SJSA1 (cell line): ENCODE measurements at places on chromosomes 16 and 17. TPM values are rescaled to one million over a fixed set of nuclear protein-coding genes. Genes with fewer than 3 reads are reported as not detected.

Gene PABPN1L
- not detected in 2 replicates for total RNA-seq

GRCh38 chr17:61555127-61555566, 35.9 kb downstream of the NACA2 start:
- H3K4me1 ChIP-seq, result peaks cover 6% of the 10 kb centered on the region; the same call in 1 of the 2 replicates
- H3K27me3 ChIP-seq, result no peaks in the 10 kb centered on the region; the same call in 1 of the 2 replicates
- no peak for DNase-seq
- no peak overlapping the region for H3K27ac ChIP-seq

GRCh38 chr17:48012151-48012520, 25.5 kb downstream of the COPZ2 start:
- no peak overlapping the region for H3K27ac ChIP-seq
- no peaks in the 10 kb centered on the region for H3K36me3 ChIP-seq
- H3K27me3 ChIP-seq, result no peaks in the 10 kb centered on the region
- H3K4me3 ChIP-seq, result peak overlapping the region; percentile 35
- peak; percentile 33 for DNase-seq

DNA sequence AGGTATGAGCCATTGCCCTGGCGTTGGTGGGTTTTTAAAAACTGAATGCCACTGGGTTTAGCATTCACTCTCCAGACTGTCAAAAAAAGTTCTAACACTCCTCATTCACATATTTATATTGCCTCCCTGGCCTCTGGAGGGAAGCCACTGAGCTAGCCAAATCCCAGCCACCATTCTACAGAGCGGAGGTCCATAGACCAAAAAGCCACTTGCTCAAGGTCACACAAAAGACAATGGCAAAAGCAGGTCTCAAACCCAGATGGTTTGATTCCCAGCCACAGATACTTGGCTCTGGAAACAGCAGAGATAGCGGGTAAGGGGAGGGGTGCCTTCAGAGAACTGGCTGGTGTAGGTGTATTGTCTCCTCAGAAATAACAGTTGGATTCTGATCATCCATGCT, 18.0 kb upstream of the CDIPT start:
- no peaks in the 10 kb centered on the region for H3K4me1 ChIP-seq
- DNase-seq, result no peak
- peaks cover 7% of the 10 kb centered on the region for H3K27me3 ChIP-seq
- no peak overlapping the region for H3K27ac ChIP-seq

GRCh38 chr17:82231562-82232321, 2.9 kb downstream of the SLC16A3 start:
- peaks cover 69% of the 10 kb centered on the region for H3K36me3 ChIP-seq
- no peaks in the 10 kb centered on the region for H3K27me3 ChIP-seq
- peak overlapping the region; percentile 98 for H3K4me3 ChIP-seq
- peak; percentile 84 for DNase-seq
- peaks cover 85% of the 10 kb centered on the region for H3K4me1 ChIP-seq
